ENCODE measurements at places on chromosomes 3 and 15. TPM values are rescaled to one million over a fixed set of nuclear protein-coding genes. Genes with fewer than 3 reads are reported as not detected.

GRCh38 chr3:148147903-148148302 lies 549.8 kb upstream of the AGTR1 start:
- no peaks in the 10 kb centered on the region for H3K4me1 ChIP-seq
- no peak overlapping the region for H3K4me3 ChIP-seq
- no peaks in the 10 kb centered on the region for H3K36me3 ChIP-seq
- no peak for DNase-seq
- H3K27ac ChIP-seq: no peak overlapping the region

DNA sequence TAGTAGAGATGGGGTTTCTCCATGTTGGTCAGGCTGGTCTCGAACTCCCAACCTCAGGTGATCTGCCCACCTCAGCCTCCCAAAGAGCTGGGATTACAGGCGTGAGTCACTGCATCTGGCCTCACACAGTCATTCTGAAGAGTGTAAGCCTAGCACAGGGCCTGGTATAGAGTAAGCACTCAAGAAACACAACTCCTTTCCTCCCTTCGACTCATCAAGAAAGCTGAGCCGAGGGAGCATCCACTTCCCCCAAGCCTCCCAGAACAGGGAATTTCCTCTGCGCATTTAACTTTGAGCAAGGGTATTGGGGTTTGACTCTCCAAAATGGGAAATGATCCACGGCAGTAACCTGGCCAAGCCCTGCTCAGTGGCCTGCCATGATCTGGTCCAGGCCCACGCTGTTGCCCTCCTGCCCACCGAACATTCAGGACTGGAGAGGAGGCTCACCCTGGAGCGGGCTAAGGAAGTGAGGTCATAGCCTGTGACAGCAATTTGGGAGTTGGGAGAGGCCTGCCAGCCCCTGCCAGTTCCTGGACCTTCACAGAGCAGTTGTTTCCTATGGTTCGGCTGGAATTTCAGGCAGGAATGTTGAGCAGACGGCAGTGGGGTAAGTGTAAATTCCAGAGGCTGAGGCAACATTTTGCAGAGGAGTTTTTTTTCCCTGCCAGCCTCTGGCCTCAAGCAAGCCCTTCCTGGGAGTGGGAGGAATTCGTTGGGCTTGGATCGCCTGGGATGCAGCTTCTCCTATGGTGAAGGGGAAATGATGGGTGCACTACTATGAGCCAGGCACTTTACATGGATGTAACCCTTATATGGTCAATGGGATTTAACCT lies 21.2 kb upstream of the SMAD3 start:
- no peak overlapping the region for H3K4me3 ChIP-seq
- peaks cover 20% of the 10 kb centered on the region for H3K4me1 ChIP-seq
- H3K36me3 ChIP-seq: no peaks in the 10 kb centered on the region
- peaks cover 11% of the 10 kb centered on the region for H3K27me3 ChIP-seq
- no peak for DNase-seq

- H3K4me1 ChIP-seq: no peaks in the 10 kb centered on the region
- no peaks in the 10 kb centered on the region for H3K36me3 ChIP-seq
- no peak for DNase-seq
- H3K4me3 ChIP-seq: no peak overlapping the region
Observed at GRCh38 chr15:62426387-62426956, 261.4 kb upstream of the C2CD4B start.

- H3K27me3 ChIP-seq: peaks cover 57% of the 10 kb centered on the region
- peaks cover 2% of the 10 kb centered on the region for H3K36me3 ChIP-seq
- DNase-seq: no peak
- no peak overlapping the region for H3K4me3 ChIP-seq
- no peak overlapping the region for H3K27ac ChIP-seq
Observed at GRCh38 chr15:48939648-48940047, 24.1 kb downstream of the SHC4 start.

The LRRC31 gene
- total RNA-seq: not detected

The ISLR gene
- total RNA-seq: not detected

The STT3B gene
- 115 TPM for total RNA-seq

The GOLGA8S gene
- 0.18 TPM for total RNA-seq
